Spleen (tissue), 13 donors: ENCODE measurements at places on chromosomes 4 and X. TPM values are rescaled to one million over a fixed set of nuclear protein-coding genes. Genes with fewer than 3 reads are reported as not detected.

GRCh38 chr4:138680256-138680655 lies 335.3 kb upstream of the NOCT start:
- DNase-seq, result no peak

OTC gene
- total RNA-seq, result not detected

DNA sequence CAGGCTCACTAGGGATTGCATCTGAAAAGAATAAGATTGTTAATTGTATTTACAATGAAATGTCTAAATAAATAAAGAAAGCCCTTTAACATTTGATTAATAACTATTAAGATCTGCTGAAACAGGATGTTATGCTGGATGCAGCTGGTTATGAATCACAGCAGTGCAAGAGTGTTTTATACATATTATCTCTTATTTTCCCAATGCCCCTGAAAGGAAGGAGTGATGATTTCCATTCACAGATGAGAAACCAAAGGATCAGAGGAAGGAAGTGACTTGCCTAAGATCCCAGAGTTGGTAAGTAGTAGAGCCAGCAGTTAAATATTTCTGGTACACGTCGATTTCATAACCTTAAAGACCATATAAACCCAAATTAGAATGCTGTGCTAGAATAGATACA lies 76.3 kb upstream of the ARHGAP36 start:
- no peak for DNase-seq

STK32B gene
- 0.37 TPM for total RNA-seq

GRCh38 chr4:173457893-173458292 lies 59.0 kb upstream of the SCRG1 start:
- DNase-seq, result no peak

- no peak for DNase-seq
Observed at GRCh38 chr4:6516281-6516680, 43.9 kb upstream of the PPP2R2C start.

DNA sequence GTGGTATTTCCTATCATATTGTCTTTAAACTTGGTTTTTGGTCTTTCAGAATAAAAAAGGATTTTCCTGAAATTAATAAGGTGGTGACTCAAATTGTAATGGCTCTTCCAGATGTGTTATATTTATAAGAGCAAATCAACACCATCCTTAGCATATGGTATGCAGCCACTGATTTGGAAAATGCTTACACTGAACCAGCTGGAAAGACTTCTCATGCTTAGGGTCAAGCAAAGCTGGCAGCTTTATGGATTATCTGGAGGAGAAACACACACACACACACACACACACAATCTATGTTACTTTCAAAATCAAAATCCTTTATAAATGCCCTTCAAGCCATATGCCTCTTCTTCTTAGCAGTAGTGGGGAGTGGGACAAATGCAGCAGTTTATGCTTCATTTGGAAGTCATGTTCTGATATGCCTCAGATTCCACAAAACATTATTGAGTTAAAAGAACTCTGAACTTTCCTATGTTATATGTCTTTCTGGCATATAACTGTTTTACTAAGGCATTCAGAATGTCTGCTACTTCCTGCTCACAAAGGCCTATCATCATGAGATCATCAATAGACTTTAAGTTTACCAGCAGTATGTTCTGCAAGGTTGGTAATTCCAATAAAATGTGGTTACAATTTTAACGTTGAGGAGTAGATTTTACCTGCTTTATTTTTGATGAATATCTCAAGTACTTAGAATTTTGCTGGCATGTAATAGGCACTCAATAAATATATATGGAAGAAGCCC lies 72.9 kb upstream of the PRDM5 start:
- no peak for DNase-seq

TRIM75 gene
- total RNA-seq, result not detected

DNA sequence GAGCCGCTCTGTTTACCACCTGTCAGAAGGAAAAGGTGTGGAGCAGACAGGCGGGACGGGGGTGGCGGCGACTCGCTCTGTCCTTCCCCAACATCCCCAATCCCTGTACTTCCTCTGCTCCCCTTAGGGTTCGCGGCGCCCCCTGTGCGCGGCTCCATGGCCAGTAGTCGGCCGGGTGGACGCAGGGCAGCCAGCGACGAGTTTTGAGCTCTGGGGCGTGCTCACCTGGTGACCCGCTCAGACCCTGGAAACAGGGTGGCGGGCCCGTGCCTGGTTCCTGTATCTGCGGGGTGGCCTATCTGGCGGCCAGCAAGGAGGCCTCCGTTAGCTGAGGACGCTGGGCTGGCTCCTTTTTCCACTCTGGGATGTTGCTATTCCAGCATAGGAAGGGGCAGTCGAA lies 5.4 kb upstream of the MAGIX start:
- no peak for DNase-seq

- DNase-seq, result no peak
Observed at GRCh38 chr4:155757745-155758265, 1.0 kb upstream of the GUCY1B1 start.

DNA sequence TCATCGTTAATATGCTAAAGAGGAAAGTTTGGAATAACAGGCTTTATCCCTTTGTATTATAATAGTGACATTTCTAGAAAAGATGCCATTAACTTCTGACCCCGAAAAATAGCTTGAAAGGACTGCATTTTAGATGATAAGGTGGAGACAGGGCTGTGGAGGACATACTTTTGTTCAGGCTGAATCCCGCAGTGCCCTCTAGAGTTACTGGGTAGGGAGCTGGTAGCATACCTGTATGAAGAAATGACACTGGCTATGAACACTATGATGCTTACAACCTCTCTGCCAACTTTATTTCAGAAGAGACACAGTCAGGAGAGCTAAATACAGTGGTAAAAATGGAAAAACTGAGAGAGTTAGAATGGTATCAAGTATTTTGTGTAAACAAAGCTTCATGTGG lies 8.1 kb downstream of the IL1RAPL1 start:
- DNase-seq, result no peak

DNA sequence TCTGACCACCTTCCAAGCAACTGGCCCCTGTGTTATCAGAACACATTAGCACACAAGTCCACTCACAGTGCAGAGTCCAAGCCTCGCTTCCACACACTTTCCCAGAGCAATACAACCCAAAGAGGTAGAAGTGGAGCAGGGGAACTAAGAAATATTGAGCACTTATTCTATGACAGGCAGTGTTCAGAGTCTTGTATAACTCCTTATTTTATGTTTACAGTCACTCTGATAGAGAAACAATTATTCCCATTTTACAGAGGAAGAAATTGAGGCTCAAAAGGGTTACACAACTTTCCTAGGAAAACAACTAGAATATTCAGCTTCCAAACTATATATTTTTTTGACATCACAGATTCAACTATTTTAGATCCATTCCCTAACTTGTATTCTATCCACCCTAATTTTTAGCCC lies 18.3 kb upstream of the TMEM154 start:
- no peak for DNase-seq

CXCL11 gene
- total RNA-seq, result 2.6 TPM

DNA sequence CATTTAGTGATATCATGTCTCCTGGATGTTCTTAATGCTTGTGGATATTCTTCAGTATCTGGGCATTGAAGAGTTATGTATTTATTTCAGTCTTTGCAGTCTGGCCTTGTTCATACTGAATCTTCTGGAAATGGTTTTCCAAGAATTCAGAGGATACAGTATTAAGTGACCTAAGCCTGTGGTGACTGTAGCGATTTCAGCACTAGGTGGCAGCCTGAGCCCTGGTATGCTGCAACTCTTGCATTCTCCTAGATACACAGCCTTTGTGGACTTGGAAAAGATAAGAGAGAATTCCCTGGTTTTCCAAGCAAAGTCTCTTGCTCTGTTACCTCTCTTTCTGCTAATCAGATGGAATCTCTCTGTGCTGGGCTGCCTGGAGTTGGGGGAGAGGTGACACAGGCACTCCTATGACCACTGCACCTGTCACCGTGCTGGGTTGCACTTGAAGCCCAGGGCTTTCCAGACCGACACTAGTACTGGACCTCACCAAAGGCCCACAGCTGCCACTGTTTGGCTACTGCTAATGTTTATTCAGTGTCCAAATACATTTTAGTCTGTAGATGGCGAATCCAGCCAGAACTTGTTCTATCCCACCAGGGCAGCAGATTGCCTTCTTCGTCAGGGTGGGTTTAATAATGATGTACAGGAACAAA lies 19.3 kb upstream of the SPIN2A start:
- no peak for DNase-seq

VMA21 gene
- total RNA-seq, result 31.3 TPM

C4orf50 gene
- total RNA-seq, result 0.20 TPM

SHROOM2 gene
- total RNA-seq, result 2.0 TPM

DNA sequence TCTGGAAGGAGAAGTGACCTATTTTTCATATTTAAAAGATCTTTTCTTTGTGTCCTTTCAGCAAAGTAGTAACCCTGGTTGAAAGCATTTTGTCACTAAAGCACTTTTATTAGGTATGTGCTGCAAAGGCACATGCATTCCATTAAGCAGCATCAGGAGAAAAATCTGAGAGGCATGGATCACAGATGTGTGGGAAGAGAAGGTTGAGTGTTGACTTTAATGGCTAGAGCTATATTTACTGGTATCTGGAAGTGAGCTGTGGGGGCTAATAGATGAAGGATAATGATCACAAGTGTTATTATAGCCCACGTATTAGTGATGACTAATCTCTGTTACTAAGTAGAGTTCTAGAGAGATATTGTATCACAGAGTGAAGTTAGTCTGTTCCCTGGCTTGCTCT lies 1520.7 kb downstream of the ARAP2 start:
- no peak for DNase-seq

DNA sequence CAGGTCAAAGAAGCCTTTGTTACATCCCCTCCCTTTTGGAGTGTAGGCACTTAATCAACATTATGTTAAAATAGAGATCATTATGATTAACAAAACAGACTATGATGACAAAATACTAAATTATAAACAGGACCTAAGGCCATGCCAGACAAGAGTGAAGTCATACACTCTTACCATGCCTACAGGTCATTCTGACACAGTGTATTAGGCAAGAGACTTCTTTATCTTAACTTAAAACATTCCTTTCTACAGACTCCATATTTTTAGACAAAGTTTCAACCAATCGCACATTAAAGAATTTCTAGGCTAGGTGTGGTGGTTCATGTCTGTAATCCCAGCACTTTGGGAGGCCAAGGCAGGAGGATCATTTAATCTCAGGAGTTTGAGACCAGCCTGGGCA lies 128.6 kb upstream of the SLC34A2 start:
- DNase-seq, result no peak

DNA sequence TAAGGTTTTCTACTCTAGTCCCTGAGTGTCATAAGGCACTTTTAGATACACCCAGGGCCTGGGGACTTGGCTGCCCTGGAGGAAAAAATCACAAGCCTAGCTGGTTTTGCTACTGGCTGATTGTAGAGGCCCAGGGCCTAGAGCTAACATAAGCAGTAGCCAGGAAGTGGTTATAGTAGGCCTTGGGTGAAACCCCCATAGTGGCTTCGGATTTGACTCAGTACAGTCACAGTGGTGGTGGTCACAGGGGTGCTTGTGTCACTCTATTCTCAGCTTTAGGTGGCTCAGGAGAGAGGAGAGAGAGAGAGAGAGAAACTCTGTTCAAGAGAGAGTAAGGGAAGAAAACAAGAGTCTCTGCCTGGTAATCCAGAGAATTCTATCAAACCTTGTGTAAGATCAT lies 194.5 kb upstream of the EDA2R start:
- DNase-seq, result no peak

- no peak for DNase-seq
Observed at GRCh38 chr4:151202851-151203455, 74.0 kb upstream of the PRSS48 start.

SPATA4 gene
- total RNA-seq, result not detected

DMP1 gene
- not detected for total RNA-seq

GPRASP1 gene
- 20.5 TPM for total RNA-seq
